ENCODE measurements at places on chromosomes 5 and 9. TPM values are rescaled to one million over a fixed set of nuclear protein-coding genes. Genes with fewer than 3 reads are reported as not detected.

Gene NKD2
- total RNA-seq = not detected

DNA sequence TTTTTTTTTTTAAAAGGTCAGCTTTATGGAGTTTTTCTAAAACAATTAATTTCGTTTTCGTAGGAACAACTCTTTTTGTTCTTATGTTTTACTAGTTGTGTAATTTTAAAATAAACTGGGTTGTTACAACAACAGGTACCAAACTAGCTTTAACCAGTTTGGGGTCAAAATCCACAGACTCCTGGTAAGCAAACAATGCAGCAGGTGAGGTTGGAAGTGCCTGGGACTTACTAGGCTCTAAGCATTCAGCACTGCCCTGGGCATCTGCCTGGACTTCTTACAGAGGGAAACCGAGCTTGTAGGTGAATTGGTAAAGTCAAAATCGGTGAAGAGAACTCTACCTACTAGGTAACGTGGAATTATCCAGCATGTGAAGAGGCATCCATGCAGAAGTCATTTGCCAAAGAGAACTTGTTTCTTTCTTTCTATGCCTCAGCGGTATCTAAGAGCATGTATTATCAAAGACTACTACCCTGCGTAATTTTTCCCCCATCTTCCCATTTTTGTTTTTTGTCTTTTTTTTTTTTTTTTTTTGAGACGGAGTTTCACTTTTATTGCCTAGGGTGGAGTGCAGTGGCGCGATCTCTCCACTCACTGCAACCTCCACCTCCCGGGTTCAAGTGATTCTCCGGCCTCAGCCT lies 145.4 kb downstream of the KCTD16 start:
- no peak for DNase-seq

- DNase-seq = no peak
Observed at GRCh38 chr5:168819004-168819621, 239.9 kb upstream of the PANK3 start.

Gene CDX1
- total RNA-seq = 0.18 TPM

Gene BTNL9
- total RNA-seq = not detected

Gene SLC2A6
- 2.9 TPM for total RNA-seq

GRCh38 chr5:7927466-7928375 lies 58.8 kb downstream of the MTRR start:
- DNase-seq = peak; percentile 64

Measured in IMR-90 (cell line).